M059J (cell line): ENCODE measurements at places on chromosomes 12 and 14.

- no peak for DNase-seq
Measured at GRCh38 chr12:57727758-57728395, 10.7 kb downstream of the AGAP2 start.

GRCh38 chr12:19988459-19988873 is 379.9 kb upstream of the PDE3A start:
- DNase-seq = peak; percentile 45

DNA sequence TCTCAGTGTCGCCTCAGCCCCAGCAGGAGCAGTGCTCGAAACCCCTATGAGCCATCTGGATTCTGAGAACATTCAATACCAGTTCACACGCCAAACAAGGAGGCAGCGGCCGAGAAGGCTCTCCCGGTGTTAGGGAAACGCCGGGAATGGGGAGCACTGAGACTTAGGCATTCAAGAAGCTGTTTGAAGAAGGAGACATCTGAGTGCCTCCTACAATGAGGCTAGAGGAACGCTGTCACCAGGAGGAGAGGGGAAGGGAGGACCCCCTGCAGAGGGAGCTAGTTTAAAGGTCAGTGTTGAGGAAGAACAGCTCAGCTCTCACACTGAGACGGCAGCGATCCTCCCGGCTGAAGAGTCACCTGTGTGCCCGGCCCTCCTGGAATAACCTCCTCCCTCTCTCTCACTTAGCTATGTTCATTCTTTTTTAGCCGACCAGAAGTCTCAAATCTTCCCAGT is 69.9 kb downstream of the SERPINA3 start:
- no peak for DNase-seq

DNA sequence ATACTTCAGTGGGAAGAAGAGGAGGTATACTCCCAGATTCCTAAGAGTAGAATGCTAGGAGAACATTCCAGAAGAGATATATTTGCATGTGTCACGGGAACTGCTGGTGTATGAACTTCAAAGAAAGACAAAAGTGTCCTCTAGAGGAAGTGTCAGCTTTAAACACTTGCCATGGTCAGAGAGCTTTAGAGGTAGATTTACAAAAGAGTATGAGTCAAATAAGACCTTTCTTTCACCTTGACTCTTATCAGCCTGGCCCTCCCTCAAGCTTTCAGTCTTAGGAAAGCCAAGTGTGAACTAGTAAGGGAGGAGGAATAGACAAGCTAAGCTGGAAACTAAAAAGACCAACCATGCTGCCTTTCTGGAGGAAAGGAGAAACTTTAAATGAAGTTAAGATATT is 34.7 kb downstream of the COX8C start:
- no peak for DNase-seq

DNA sequence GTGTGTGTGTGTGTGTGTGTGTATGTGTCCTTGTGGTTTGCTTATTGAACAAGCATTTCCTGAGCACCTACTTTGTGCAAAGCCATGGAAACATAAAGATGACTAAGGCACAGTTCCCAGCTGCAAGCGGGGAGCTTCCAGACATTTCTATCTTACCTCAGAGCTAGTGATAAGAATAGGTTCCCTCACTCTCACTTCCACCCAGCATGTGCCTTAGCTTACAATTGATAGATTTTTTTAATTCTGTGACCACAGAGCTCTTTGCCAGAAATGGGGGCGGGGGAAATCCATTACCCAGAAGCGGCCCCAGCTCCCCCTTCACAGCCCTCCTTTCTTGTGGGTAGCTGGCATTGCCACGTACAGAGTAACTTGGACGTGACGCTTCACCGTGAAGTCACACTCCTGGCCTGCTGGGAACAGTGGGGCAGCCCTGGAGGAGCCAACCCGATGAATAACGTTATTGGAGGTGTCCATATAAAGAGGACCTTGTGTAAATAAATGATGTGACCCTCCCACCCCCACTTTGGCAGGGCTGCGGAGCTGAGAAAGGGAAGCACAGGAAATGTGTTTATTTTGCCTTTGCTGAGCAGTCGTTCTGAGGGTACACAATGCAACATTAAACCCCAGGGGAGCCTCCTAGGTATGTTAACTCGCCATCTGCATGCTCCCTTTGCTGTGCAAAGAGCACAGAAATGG is 238.9 kb downstream of the CHST11 start:
- peak; percentile 92 for DNase-seq

DNA sequence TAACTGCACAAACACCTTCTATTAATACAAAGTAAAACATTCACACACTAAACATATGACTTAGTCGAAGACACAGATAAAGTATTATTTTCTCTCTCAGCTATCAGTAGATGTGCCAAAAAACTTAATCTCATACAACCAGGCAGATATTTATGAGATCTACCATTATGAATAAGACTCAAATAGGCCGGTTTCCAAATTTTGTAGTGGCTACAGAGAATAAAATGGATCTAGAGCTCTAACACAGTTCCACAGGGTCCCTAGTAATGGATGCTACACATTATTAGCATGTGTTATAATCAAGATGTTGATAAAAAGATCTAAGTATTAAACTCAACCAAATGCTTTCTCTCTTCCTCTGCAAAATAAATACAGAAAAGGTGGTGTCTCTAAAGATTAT is 10.4 kb downstream of the SAV1 start:
- DNase-seq = no peak

GRCh38 chr12:51917746-51918453 is 10.6 kb downstream of the ACVRL1 start:
- DNase-seq = no peak

DNA sequence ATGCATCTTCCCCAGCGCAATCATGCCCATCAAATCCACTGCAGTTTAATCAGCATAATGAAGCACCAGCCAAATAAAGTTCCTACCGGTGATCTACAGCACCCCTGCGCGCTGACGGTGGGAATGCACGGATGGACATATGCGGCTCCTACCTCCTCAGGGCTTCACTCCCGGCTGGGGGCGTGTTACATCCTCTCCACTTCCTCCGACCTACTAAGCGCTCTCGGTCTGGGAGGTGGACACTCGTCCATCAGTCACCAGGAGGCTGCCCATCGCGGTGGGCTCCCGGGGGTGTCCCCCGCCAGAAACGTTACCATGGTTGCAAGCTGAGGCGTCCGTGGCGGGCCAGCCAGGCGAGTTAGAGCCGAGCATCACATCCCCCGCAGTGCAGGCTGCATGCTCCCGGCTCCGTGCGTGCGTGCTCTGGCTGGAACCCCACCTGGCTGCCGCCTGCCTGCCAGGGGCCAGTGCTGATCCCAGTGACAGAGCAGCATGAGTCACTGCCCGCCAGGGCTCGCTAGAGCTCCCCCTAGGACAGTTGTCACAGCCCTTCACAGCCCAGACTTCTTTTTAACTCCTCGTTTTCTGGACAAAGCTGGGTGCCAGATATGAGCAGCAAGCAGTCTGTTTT is 73.0 kb downstream of the CIT start:
- peak; percentile 56 for DNase-seq

GRCh38 chr12:28032811-28033537 is 60.4 kb upstream of the PTHLH start:
- peak; percentile 90 for DNase-seq

DNA sequence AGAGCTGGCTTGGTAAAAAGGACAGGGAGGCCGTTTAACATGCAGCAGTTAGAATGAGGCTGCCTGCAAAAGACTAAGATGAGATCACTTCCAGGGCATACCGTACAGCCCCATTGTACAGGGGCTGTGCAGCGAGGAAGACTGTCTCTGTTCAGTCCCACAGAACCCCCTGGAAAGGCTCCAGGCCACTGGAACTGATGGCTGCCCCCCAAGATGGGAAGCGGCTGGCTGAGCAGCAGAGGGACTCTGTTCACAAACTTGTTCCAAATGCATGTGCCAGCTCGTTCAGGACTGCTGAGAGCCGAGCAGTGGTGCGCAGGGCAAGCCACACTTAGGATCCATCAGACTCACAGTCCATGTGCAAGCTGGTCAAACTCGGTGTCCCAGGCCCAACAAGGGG is 82.9 kb downstream of the CHGA start:
- DNase-seq = no peak

DNA sequence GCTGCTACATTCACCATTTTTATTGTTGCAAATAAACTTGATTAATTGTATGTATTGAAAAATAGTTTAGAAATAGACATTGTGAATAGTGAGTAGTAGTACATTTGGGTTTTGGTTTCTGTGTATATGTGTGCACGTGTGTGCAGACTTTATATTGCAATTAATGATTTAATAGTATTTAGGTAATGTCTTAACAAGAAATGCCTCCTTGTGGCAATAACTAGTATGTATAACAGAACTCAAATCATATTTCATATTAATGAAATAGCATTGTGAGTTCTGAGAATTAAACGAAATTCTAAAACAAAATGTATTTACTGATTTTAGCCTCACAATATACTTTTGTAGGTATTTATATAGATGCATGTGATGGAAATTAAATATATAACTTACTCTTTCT is 100.1 kb downstream of the SCAF11 start:
- DNase-seq = no peak

DNA sequence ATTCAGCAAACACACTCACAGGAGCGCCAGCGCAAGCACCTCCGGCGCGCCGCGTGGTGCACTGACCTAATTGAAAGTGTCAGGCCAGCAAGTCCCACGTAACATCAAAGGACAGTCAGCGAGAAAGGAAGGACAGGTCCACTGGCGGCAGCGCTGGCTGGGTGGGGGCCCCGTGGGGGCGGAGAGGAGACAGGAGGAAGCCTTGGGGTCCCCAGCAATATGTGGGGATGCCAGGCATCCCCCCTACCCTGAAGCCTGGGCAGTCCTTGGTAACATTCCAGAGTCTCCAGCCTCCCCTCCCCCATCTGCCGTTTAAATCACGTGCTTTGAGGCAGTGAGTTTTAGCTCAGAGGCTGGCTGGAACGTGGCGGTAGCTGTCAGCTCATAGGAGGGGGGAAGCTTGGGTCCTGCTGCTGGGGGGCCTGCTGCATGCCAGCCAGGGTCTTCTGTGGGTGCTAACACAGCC is 159.2 kb downstream of the CALM1 start:
- no peak for DNase-seq

DNA sequence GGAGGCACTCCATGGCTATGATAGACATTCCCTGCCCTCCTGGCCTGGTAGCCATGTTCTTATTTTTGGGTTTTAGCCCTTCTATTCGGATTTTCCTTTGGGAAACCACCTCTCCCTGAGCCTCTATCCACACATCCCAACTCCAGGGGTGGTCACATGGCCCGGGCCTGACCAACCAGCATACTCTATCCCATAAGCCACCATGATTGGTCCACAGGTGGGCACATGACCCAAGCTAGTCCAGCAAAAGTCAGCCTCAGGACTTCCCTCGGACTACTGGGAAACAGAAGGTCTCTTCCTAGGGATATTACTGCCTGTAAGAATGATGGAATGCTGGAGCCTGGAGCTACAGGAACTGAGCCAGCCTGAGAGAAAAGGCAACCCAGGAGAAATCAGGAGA is 12.5 kb downstream of the PRIMA1 start:
- DNase-seq = no peak

DNA sequence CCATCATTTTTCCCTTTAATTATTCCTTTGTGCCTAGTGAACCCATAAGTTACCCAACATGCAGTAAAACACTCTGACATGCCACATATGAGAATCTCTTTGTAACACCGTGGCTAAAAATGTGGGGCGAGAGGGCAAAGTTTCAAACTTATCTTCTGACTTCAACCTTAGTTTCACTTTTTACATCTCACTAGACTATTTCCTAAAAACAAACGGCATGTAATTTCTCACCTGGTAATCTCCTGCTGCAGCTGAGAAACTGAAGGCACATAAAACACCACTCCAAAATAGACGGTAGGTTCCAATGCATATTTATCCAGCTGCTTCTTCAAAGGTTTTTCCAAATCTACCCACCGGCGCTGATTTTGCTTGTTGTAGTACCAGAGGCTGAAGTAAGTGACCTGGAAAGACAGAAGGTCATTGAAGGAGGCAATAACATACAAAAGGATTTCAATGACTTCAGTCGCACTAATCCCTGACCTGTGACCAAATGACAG is 37.9 kb downstream of the PTPN21 start:
- DNase-seq = no peak

DNA sequence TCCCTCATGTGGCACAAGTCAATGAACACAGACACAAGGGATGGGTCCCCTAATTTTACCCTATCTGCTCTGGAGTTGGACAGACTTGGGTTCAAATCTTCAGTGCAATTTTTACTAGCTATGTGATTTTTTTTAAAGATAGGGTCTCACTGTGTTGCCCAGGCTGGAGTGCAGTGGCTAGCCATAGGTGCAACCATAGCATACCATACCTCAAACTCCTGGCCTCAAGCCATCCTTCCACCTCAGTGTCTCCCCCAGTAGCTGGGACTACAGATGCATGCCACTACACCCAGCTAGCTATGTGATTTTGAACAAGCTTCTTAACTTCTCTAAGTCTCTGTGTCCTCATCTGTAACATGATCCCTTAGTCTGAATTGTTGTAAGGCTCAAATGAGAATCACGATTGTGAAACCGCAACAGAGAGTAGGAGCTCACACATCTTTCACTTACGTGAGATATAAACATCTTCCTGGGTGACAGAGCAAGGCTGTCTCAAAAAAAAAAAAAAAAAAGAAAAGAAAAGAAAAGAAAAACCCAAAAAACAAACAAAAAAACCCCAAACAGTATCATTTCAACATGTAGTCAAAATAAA is 4.7 kb downstream of the CALCOCO1 start:
- DNase-seq = no peak

- no peak for DNase-seq
Measured at GRCh38 chr12:75939016-75939642, 92.4 kb downstream of the PHLDA1 start.

GRCh38 chr12:122981036-122981471 is 573 bp downstream of the ARL6IP4 start:
- no peak for DNase-seq

GRCh38 chr12:112939761-112940381 is 1.6 kb downstream of the OAS3 start:
- no peak for DNase-seq

GRCh38 chr12:1474041-1474573 is 120.3 kb downstream of the FBXL14 start:
- peak; percentile 99 for DNase-seq
